ENCODE measurements at places on chromosomes 16 and 17.

- DNase-seq, result no peak
Observed at GRCh38 chr16:81673432-81673831, 105.7 kb upstream of the PLCG2 start.

- DNase-seq, result no peak
Observed at GRCh38 chr16:15817446-15817845, 39.4 kb downstream of the MYH11 start.

GRCh38 chr17:31509805-31510177, 118.3 kb downstream of the RAB11FIP4 start:
- DNase-seq, result no peak

GRCh38 chr17:31511580-31511979, 120.1 kb downstream of the RAB11FIP4 start:
- DNase-seq, result no peak

DNA sequence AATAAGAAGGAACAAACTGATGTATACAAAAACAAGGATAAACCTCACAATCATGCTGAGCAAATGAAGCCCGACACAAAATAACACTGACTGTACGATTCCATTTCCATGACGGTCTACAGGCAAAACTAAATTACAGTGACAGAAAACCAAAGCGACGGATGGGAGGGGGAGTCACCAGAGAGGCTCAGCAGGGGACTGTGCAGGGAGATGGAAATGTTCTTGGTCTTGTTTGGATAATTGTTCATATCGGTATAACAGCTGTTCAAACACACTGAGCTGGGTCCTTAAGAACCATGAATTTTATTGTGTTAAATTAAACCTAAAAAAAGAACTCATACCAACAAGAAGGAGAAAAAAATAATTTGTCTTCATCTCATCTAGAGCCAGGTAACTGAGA, 97.8 kb downstream of the NXN start:
- no peak for DNase-seq

DNA sequence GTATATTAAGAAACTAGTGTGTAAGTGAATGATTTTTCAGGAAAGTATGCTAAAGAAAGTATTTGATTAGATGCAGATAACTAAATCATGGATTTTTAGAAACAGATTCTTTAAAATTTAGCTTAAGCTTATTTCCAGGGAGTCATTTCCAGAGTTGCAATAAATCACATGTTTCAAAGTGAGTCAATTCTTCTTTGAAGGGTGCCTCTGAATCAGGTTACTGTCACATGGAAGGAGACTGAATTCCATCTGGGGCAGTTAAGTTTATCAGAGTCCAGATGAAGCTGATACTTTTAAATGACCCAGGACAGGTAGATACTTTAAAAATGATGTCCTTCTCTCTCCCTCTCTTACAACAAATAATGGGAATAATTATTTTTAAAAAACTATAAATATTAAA, 5.0 kb downstream of the MFSD11 start:
- no peak for DNase-seq

DNA sequence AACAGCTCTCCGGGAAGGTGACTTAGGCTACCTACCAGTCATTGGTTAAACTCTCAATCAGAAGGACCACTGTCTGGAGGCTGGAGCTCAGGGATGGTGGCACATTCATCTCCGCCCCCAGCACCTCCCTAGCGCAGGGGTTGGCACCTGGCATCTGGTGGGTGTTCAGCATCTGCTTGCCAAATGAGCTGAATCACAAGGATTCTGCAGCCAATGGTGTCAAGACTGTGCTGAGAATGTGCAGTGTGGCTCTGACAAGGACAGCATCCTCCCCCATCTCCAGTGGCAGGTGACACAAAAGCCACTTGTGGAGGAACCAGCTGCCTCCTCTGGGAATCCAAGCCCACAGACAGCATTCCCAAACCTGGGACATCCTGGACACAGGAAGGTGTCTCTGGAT, 35.2 kb downstream of the PLXDC1 start:
- no peak for DNase-seq

DNA sequence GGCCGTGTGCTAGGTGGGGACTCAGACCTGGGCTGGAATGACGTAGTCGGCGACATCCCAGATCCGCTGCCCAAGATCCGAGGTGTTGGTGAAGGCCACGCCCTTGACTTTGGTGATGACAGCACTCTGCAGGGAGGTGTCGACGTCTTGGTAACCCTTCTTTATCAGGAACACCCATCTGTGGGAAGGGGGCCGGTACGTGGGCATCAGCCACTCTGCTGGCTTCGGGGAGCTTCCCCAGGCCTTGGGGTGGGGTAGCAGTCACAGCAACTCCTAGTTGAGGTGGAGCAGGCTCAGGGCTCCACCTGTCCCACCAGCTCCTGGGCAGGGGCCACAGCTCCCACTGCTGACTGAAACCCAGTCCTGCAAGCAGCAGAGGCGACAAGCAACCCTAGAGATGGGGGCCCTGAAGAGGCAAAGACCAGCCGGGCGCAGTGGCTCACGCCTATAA, 4.3 kb downstream of the P2RX5 start:
- no peak for DNase-seq

GRCh38 chr16:30166202-30166902, 17.1 kb upstream of the CORO1A start:
- DNase-seq, result no peak

DNA sequence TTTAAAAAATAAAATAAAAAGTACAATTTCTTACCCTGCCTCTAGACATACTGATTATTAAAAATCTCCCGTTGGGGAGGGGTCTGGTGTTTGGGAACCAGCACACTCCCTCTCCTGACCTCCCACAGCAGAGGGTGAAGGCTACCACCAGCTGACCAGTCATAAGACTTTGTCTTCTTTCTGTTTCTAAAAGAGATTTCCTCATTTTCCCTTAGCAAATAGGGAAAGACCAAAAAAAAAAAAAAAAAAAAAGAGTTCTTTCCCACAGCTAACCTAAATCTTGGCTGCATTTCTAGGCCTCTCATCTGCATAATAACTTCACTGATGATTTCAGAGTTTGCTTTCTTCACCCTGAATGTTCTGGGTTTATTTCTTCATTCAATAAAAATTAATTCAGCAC, 30.3 kb downstream of the CDK5RAP3 start:
- no peak for DNase-seq

DNA sequence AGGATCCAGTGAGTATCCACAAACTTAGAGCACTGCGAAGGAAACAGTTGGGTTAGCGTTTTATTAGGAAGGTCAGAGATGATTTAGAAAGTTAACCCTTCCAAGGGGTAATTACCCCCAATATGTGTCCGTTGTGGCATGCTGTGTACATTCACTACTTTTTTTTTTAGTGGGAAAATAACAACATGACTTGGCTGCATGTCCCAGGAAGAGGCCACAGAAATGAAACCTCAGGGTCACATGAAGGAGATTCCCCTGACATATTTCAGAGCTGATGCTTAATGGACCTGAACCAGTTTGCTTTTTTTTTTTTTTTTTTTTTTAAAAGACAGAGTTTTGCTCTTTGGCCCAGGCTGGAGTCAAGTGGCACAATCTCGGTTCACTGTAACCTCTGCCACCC, 167.5 kb downstream of the PRKCA start:
- DNase-seq, result no peak

GRCh38 chr17:4896332-4897197, 2.8 kb upstream of the C17orf107 start:
- no peak for DNase-seq

DNA sequence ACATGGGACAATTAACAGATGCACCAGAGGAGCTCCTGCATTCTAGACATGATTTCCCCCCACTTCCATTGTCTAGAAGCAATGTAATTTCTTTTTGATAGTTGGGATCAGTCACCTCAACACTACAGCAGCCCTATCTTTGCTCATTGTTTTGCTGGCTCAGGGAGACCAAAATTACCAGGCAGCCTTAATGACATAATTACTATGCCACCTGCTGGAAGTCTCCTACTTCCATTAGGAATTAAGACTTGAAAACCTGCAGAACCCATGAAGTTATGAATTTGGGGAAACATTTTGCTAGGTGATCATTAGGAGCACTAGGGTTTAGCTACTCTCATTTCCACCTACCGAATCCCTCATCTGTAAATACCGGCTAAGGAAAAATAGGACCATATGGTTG, 312.0 kb upstream of the CA10 start:
- no peak for DNase-seq

DNA sequence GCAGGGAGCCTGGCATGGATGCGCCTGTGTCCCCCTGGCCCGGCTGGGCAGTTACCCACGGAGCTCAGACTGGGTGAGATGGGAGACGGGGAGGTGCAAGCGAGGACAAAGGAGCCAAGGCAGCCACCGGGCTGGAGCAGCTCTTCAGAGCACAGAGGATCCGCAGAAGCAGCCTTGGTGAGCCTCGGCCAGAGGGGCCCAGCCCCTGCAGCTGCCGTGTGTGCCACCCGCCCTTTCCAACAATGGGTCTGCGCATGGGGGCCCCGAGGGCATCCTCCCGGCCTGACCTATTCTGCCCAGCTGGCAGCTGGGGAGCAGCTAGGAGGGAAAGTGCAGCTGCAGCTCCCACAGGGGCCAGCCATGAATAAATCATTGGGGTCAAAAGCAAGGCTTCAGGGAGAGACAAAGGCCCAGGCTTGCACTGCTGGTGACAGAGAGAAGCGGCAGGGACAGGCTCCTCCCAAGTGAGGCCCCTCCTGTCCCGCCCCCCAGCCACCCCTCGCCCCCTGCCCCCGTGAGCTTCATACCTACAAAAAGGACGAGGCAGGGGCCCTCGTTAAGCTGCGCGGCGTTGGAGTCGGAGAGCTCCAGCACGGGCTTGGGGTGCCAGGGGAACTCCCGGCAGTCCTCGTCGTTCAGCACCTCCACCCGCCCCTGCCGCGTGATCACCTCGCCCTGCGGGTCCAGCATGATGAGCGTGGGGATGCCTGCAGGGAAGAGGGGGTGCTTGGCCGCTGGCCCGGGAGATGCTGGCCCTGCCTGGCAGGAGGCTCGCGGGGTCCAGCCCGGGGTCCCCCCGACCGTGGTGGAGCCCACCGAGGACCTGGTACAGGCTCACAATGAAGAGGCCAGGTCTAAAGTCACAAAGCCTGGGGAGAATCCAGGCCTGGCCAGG, 22.6 kb downstream of the MRM3 start:
- no peak for DNase-seq

DNA sequence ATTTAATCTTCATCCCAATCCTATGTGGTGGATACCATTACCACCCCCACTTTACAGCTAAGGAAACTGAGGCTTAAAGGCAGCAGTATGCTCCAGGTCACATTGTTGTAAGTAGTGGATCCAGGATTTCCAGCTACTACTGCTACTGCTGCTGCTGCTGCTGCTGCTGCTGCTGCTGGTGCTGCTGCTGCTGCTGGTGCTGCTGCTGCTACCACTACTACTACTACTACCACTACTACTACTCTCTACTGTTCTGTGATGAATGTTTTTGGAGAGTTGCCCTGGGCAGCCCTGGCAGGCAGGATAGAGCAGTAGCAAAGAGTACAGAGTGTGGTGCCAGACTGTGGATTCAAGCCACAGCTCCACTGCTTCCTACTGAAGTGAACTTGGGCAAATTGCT, 49.3 kb upstream of the SLC12A3 start:
- no peak for DNase-seq

GRCh38 chr17:12422651-12423050, 243.0 kb upstream of the MYOCD start:
- DNase-seq, result no peak

DNA sequence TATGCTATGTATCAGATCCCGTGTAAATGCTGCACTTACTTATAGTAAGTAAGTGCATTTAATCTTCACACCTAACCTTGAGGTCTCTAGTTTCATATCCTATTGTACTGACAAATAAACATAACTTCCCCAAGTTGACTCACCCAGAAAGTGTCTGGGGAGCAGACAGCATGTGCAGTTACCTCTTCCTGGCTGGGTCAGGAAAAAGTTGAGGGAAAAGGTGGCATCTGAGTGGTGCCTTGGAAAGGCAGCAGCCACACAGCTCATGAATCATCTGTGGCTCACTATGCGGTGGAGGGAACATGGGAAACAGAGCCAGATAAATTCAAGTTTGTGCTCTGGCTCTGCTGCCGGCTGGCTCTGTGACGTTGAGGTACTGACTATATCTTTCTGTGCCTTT, 382.0 kb upstream of the DYNLRB2 start:
- peak; percentile 33 for DNase-seq

GRCh38 chr17:77736199-77736585, 222.3 kb upstream of the TNRC6C start:
- DNase-seq, result no peak

Data from GM04503 (cell line).